ENCODE measurements at places on chromosomes 5 and 9.

- no peak for DNase-seq
Observed at GRCh38 chr9:18785604-18786003, 247.4 kb downstream of the SAXO1 start.

DNA sequence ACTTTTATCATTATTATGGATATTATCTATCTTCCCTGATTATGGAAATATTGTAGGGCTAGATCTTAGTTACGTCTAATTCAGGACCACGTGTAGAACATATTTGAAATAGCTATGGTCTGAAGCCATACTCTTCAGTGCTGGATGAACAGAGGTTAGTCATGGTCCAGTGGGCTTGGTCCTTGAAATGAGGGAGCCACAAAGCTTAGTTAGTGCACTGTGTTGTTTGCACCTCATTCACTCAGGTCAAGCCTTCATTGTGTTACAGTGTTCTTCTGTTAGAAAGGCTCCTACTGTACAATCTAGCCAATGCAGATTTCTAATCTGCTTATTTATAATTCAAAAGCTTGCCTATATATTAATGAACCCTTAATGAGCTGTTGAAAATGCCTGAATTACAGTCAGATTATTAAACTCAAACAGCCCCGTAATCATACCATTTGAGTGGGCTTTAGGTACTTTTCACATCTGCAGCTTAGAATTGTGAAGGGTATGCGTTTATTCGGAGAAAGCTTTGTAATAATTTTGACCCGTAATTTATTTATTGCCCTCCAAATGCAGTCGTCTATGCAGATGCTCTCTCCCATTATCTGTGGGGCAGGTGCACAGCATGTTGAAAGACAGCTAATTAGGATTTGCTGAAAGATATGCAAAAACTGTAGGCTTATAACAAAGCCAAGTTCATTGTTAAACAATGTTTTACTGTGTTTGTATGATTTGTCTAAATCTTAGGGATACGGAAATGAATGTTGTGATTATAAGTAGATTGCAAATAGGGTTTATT, 164.9 kb downstream of the PBX3 start:
- DNase-seq = no peak

DNA sequence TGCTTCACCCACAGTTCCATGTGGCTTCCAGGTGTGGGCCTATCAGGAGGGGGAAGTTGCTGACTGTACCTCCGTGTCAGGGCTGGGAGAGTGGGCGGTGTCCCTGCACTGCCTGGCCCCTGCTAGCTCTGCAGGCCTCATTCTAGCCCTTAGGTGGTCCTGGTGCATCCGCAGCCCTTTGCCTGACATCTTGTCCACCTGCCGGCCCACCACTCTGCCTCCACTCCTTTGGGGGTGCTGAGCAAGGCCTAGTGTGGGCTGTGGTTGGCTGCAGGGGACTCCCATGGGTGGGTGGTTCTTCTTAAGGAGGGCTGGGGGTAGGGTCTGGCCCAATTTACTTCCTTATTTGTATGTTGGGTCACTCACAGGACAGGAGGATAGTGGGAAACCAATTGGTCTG, 66.9 kb downstream of the HSPA4 start:
- no peak for DNase-seq

DNA sequence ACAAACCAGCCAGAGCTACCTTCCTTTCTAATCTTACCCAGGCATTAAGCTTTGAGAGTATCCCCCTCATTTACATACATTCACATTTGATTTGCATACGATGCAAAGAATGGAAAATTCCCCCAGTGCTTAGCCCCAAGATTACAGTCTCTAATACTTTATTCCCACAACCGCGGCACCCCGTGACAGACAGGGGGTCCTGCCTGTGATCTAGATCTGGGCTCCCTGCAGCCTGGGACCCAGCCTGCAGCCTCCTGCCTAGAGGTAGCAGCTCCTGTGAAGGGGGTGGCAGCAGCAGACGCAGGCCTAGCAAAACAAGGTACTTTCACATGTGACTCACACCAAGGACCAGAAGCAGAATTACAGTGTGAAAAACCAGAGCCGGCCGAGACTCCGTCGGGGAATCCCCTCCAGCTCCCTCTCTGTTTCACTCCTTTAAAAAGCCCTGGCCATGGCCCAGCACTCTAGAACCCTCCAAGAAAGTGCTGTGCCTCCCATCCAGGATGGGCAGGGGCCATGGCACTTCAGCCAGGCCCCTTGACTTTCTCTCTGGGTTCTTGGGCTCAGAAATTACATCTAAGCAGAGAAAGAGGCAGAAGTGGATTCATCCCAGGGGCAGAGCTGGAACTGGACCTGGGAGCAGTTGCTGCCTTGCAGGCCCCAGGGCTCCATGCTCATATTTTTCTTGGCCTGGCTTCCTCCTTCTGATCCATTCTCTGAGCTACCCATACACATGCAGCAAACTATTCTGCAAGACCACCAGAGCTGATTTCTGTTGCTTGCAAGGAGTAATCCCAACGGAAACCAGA, 14.0 kb upstream of the TCF7 start:
- peak; percentile 91 for DNase-seq

DNA sequence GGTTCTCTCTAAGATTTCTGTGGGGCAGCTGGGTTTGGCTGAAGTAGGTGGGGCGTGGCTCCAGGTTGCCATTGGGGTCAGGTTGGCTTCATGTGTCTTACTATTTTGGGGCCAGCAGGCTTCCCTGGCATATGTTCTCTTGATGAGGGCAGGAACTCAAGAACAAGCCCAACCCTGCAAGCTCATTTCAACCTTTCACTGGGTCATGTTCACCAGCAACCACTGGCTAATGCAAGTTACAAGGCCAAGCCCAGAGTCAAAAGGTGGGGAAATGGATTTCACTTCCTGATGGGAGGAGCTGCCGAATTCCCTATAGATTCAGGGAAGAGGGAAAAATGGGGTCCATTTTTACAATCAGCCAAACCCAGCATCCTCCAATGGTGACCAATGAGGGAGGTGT, 34.0 kb upstream of the HAND1 start:
- no peak for DNase-seq

- DNase-seq = no peak
Observed at GRCh38 chr5:16679863-16680262, 63.1 kb upstream of the RETREG1 start.

DNA sequence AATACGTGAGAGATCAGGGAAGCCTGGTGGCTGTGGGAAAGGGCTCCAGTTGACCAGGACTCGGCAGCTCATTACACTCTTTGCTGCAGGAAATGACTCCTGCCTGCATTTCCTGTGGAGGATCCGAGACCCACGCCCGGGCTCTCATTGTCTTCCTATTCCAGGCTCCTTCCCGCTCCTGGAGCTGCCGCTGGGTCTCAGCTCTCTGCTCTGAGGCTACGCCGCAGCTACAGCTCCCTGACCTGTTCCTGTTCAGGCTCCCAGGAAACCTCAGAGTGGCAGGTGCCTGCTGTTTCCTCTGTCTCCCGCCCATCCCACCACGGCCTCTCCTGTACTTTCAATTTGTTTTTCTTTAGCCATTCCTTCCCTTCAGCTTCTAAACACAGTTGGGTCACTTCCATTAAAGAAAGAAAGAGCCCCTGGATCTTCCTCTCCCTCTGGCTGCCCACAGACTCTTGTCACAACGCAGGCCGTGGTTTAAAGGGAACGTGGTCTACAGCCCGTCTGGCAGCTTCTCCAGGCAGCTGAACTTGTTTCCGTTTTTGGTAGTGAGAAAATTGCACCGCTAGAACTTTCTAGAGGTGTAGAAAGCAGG, 71.5 kb downstream of the IL6ST start:
- DNase-seq = no peak

DNA sequence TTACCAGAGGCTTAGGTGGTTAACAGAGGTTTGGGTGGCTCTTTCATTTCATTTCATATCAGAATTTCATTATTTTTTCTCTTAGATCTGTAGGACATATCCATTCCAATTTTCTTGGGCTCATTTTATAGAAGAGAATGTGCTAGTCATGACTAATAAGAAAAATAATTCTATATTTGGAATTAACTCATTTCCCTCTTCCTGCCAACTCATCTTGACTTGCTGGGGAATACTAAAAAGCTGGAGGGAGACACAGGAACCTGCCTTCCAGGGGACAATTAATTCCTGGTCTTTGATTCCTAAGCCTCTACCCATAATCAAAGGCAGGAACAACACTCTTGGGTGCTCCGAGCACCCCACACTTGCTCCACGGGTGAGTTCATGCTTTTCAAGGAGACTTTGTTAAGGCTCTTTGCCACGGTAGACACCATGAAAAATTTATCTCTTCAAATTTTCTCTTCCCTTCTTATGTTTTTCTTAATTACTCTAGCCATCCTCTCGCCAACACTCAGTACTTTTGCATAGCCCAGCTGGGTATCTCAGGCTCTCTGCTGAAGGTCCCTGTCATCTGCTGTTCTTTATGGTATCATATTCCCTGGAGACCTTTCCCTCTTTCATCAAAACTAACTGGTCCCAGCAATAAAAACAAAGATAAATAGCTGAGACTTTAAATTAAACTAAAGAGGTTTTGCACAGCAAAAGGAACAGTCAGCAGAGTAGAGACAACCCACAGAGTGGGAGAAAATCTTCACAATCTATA, 273.9 kb downstream of the NPR3 start:
- DNase-seq = no peak

All from activated CD4-positive, alpha-beta T cell treated with anti-CD3 and anti-CD28 coated beads, Interleukin-2, Interleukin-4, amounts not matched to agents 100 ng/mL and 50 ng/mL, durations not matched to agents 16 hours and 8 hours (primary cell).